ENCODE measurements at places on chromosomes 3 and 15.

- DNase-seq = no peak
Measured at GRCh38 chr3:71903936-71904335, 119.0 kb upstream of the PROK2 start.

DNA sequence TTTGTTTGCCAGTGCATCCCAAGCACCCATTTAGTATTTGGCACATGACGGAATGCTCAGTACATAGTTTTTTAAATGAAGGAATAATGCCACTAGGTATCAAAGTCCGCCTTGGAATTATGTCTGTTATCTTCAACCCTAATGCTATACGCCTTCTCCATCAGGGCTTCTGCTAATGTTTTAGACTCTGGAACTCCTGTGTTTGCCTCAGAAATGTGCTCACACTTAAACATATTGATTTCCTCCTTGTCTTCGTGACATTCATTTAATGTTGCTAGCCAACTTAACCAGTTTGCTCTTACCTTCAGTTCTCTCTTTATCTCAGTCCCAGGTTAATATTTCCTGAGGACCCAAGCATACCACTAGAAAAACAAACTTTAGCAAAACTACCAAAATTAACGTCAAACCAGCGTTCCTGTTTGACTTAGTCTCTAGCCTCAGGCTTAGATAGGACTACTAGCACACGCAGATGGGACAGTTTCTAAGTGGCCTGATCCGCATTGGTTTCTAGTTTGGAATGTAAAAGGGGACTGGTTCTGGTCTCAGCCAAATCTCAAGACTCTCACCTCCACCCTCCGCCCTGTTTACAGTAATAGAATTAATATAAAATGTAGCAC is 81.4 kb downstream of the IL1RAP start:
- no peak for DNase-seq

GRCh38 chr15:90062023-90062442 is 40.2 kb downstream of the IDH2 start:
- peak; percentile 86 for DNase-seq

DNA sequence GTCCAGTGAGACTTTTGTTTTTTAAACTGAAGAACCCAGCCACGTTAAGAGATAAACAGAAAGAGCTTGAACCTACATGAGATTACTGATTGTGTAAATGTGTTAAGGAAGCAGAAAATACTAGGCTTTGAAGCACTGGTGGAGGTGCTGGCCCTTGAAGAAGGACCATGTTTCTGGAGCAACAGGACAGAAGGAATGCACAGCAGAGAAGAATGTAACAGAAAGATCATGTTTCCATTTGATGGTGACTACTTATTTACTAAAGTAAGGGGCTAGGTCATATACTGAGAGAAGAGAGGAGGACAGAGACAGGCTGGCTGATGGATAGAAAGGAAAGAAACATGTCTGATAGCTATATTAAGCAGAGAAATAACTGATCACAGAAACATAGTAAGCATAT is 88.8 kb downstream of the CLASP2 start:
- DNase-seq = no peak

DNA sequence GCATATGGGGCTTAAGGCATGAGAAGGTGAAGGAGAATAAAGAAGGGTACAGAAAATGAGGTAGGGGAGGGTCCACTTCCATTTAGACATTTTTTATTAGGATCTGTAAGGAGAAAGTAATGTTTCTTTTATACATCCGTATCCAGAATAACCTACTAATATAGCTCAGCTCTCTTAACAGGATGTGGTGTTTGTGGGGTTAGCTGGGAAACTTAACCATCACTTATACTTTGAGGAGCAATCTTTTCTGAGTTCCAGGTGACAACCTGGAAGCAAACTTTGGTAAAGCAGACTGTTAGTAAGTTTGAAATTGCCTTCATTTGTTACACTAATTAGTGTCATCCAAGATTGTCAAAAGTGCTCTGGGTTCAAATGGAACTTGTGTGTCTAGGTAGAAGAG is 36.6 kb downstream of the BUB1B start:
- DNase-seq = no peak

DNA sequence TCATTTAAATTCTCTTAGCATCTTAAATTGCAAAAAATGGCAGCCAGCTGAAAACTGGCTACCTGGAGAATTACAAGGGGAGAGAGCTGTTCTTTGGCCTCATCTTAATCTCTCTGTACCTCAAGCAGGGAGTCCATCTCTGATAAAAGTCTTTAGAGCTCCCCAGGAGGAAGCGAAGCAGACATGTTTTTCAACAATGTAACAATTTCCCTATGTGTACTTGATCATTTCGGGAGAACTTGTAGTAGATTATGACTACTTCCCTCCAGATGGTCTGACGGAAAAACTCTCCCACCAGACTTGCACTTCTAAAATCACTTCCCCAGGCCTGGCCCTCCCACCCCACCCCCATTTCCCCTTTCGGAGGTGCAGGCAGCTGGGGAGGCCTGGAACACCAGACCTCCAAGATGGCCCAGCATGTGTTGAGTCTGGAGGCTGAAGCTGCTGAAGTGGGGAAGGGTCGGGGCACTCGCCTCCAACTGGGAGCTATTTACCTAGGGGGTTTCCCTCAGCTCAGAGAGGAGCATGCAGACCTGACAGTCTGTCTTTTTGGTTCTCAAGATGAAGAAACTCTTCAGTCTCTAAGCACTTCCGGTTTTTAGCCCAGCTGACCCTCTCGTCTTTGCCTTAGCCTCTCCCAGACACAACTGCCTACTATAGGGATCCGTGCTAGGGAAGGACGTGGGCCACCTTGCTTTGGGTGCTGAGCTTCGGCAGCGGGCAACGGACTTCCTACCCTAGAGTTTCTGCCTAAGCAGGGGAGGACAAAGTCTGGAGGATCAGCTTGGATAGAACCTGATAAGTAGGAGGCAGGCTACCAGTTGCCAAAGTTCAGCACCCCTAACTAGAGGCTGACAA is 164.0 kb upstream of the TBL1XR1 start:
- no peak for DNase-seq

- no peak for DNase-seq
Measured at GRCh38 chr15:90862964-90863778, 5.2 kb upstream of the FURIN start.

DNA sequence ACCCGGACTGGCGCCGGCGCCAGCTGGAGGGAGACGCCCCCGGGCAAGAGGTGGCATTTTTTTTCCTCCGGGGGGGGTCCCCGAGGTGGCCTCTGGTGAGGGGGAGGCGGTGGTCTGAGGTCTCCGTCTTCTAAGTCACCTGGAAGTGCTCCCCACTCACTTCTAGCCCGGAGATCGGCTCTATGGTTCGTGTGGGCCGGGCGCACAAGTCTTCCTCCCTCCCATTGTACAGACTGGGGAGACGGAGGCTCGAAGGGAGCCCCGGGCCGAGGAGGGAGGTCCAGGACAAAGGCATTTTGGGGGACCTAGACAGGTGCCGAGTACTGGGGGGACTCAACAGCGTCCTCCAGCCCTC is 4.4 kb downstream of the GATA2 start:
- no peak for DNase-seq

DNA sequence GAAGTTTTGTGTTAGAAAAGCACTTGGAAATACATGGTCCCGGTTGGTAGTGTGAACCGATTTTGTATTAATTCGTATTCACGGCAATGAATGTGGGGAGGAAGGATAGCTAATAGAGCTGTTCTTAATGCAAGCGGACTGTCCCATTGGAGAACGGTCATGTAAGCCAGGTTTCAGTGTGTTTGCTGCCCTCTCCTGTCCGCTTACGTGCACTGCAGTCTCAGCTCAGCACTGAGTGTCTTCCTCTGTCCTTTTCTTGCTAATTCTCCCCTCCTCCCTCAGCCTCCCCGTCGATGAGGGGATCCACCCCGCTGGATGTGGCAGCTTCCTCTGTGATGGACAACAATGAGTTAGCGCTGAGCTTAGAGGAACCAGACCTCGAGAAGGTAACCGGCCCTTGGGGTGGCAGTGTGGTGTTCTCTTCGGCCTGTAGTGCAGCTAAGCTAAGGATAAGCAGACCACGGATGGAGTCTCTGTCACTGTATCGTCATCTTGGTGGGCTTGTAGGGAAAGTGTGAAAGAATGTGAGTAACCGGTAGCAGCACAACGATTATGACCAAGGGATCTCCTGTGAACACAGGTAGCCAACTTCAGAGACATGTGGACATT is 267.5 kb upstream of the CHRM5 start:
- DNase-seq = peak; percentile 14

DNA sequence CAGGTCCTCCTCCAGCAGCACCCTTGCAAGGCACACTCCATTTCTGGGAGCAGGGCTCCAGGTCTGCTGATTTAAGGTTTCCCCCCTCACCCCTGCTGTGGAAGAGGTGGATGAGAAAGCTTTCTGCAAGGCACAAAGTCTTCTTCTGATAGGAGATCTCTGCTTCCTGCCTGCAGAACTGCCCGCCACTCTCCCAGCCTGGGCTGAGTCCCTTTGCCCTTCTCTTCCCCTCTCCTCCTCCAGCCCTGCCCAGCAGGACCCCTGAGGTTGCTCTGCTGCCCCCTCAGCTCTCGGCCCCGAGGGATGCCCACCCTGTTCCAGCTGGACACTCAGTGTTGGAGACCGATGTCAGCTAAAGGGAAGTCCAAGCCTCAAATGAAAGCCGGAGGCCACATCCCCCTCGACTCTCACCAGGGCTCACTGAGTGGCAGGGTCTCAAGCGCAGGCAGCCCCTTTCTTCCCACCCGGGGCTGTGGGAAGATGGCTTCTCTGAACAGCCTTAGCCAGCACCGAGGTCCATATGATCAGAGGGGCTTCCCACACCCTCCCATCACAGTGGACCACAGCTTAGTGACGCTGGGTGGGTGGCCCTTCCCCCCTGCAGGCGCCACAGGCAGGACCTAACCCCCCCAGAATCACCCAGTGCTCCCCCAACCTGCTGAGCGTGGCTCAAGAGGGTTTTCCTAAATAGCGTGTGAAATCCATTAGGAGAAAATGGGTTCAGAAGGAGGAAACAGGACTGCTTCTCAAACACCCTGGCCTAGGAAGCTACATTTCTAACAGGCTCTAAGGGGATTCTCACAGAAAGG is 4.0 kb downstream of the ATP10A start:
- DNase-seq = no peak

DNA sequence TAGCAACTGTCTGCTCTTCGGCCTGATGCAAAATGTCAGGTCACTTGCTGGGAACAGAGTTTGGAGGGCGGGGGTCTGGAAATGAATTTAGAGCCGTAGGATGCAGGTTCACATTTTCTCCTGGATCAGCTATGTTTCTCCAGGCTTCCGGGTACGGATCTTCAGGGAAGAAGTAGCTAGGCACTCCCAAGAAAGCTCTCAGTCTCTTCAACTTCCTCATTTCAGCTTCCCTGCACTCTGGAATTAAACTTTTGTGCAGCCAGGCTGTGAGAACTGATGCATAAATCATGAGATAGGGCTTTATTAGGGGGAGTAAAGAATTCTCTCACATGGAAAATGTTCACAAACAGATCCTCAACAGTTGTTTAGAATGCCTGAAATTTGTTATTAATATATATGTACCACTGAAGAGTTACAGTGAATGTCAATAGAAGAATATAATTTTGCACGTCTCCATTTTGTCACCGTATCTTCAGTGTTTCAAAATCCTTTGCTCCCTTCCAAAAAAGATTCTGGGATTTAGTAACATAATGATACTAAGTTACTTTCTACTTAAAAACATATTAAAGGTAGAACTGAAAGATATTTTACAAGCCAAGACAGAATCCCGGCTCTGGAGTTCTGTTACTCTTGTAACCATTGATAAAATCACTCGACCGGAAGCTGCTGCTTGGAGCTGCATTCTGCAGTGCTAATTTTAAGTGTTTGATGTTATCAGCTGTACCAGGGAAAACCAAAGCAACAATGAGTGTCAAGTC is 178.5 kb upstream of the P2RY1 start:
- DNase-seq = no peak

GRCh38 chr3:108383306-108383705 is 87.0 kb downstream of the HHLA2 start:
- no peak for DNase-seq

DNA sequence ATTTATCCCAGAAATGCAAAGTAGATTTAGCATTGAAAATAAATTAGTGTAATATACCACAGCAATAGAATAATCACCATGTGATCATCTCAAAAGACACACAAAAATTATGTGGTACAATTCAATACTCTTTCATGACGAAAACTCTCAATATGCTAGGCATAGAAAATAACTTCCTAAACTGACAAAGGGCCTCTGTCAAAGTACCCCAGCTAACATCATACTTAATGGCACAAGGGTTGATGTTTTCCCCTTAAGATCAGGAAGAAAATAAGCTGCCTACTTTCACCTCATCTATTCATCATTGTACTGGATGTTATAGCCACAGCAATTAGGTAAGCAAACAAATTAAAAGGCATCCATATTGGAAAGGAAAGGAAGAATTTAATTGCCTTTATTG is 22.7 kb upstream of the NIPA2 start:
- peak; percentile 46 for DNase-seq

All from NCI-H1436 (cell line).